ENCODE measurements at places on chromosomes 5 and 9. TPM values are rescaled to one million over a fixed set of nuclear protein-coding genes. Genes with fewer than 3 reads are reported as not detected.

DNA sequence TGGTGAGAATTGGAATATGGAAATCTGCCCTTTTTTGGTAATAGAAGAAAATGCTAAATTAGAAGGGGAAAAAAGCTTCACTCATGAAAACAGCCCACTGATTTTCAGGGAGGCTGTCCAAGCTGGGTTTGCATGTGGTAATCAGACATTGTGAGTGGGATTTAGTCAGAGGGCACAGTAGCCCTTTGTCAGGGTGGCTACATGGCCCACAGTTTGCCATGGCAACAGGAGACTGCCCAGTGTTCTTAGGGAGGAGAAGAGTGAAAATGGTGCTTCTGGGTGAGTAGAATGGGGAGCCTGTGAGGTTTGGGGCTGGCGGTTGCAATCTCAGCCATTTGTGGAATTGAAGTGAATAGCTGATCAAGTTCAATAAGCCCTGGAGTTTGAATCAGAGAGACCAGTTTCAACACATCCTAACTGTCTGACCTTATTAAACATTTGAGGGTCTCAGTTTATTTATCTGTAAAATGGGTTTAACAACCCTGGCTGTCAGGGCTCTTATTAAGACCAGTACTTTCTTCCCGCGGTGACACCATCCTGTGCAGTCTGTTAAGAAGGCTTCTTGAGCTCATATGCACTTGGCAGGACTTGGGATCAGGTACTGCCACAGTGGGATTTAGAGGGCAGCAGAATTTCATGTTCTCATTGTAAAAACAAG lies 107.6 kb upstream of the TNC start:
- H3K27ac ChIP-seq, result no peak overlapping the region
- no peak for DNase-seq
- H3K27me3 ChIP-seq, result no peaks in the 10 kb centered on the region
- no peaks in the 10 kb centered on the region for H3K36me3 ChIP-seq
- H3K4me1 ChIP-seq, result peaks cover 3% of the 10 kb centered on the region
- no peak overlapping the region for H3K4me3 ChIP-seq

DNA sequence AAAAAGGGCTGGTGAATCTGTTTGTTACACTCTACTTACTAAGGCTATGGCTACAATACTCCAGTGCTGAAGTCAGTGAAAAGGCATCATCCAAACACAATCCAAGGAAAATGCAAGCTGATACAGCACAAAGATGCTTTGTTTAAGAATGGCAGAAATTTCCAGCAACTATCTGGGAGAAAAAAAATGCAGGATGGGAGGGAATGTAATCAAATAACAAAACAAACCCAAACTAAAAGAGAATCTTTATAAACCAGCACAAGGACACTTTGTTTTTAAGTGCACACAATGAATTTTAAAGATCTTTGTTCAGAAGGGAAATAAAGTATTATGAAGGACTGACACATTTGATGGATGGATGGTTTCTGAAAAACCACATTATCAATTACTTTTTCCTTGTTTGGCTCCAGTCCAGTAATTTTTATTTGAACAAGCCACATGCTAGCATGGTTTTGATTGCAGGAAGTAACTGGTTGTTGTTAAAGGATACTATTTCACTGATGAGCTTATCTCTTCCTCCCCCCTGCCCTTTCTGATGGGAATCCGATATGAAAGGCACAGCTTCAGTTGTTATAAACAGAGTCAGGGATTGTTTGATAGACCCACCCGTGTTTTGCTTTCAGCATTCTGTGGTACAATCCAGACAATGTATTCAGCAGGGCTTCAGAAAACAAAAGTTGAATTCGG lies 12.1 kb upstream of the TLE4 start:
- H3K27me3 ChIP-seq, result no peaks in the 10 kb centered on the region
- no peak overlapping the region for H3K4me3 ChIP-seq
- H3K27ac ChIP-seq, result no peak overlapping the region
- DNase-seq, result no peak

GDNF gene
- total RNA-seq, result not detected

DNA sequence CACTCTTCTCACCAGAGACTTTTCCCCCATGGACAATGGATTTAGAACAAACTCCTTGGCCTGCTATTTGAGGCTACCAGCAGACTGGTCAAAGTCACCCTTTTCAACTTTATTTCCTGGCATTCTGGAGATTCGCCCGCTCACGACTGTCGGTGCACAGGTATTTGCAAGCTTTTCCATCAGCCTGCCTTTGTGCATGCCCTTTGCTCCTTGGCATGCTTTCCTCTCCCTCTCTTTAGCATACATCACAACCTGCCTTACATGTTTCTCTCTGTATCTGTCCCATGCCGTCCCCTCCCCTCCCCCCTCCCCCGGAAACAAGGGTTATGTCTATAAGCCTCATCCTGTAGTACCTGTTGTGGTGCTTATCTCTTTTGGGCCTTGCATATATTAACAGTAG lies 257.1 kb downstream of the AOPEP start:
- H3K4me1 ChIP-seq, result no peaks in the 10 kb centered on the region
- no peaks in the 10 kb centered on the region for H3K27me3 ChIP-seq
- no peak overlapping the region for H3K4me3 ChIP-seq
- DNase-seq, result no peak
- peaks cover 4% of the 10 kb centered on the region for H3K36me3 ChIP-seq

GRCh38 chr9:99868845-99869244 lies 37.6 kb upstream of the STX17 start:
- H3K4me3 ChIP-seq, result no peak overlapping the region
- no peaks in the 10 kb centered on the region for H3K36me3 ChIP-seq
- H3K27me3 ChIP-seq, result no peaks in the 10 kb centered on the region
- DNase-seq, result no peak

DNA sequence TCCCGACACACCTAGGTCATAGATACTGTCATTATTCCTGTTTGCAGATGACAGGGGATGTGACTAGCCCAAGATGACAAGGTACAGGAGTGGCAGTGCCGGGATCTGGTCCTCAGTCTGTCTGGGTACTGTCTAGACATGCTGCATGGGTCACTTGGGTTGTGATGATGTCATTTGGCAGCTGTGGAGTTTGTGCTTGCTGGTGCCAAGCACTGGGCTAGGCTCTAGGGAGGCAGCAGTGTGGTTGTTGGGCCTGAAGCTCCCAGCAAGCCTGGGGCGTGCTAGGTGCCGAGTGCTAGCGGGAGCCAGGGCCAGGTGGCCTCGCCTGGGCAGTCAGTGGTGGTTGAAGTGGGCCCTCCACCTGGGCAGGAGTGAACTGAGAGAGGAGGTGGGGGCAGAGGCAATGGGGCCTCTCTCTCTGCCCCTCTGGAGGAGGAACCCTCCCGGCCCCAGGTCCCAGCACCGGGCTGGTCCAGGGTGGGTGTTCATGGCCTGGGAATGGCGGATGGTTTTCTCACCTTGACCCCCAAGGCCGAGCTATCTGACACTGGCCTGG lies 8.8 kb upstream of the ASB6 start:
- no peaks in the 10 kb centered on the region for H3K27me3 ChIP-seq
- no peak overlapping the region for H3K4me3 ChIP-seq
- no peaks in the 10 kb centered on the region for H3K36me3 ChIP-seq
- DNase-seq, result no peak
